Activated CD4-positive, alpha-beta T cell treated with anti-CD3 and anti-CD28 coated beads for 24 hours (primary cell): ENCODE measurements at places on chromosomes 3 and 15.

DNA sequence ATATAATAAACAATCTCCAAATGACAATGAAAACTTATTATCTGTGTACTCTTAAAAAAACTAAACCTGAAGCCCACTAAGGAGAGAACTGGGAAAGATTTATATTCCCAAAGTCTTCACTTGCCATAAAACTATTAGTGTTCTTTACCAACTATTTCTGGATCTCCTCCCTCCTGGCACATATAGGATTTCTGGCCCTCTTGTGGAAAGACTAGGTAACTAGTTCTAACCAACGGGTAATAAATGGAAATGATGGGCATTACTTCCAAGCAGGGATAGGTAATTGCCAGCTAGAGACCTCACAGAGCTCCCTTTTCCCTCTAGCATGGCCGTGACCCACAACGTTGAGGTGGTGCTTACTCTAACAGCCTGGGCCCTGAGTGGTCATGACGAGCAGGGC is 110.1 kb downstream of the DNAH12 start:
- no peak for DNase-seq

- no peak for DNase-seq
Observed at GRCh38 chr15:85690561-85691231, 104.0 kb downstream of the KLHL25 start.

GRCh38 chr15:60407415-60407805 is 9.6 kb upstream of the ANXA2 start:
- DNase-seq, result no peak

- no peak for DNase-seq
Observed at GRCh38 chr3:146421819-146422759, 47.3 kb downstream of the PLSCR2 start.

GRCh38 chr3:175179055-175179454 is 319.9 kb downstream of the NAALADL2 start:
- no peak for DNase-seq

GRCh38 chr3:195160257-195160898 is 110.6 kb downstream of the XXYLT1 start:
- no peak for DNase-seq

DNA sequence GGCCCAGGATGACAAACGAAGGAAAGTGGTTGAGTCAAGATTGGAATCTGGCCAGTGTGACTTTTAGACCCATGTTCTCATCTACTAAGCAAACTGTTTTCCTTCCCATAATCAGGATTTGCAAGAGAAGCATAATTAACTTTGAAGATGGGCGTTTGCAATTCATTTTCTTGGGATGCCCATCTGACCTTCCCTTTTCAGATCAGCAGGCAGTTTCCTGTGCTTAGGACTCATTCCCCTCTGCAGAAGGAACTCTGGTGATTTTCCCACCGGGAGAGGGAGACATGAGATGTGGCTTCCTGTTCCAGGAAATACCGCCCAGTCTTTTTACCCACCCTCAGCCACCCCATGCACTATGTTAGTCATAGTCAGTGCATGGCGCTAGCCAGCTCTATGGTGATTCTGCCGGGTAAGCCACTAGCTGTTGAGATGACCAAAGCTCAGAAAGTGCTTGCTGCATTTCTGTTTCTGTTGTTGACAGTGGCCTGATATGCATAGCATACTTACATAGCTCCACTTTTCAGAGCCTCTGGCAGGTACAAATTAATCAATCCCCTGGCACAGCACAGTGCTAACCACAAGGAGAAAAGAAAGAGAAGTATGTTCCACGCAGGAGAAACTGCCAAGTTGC is 129.4 kb downstream of the VGLL4 start:
- no peak for DNase-seq
